ENCODE measurements at places on chromosomes 2 and 18.

DNA sequence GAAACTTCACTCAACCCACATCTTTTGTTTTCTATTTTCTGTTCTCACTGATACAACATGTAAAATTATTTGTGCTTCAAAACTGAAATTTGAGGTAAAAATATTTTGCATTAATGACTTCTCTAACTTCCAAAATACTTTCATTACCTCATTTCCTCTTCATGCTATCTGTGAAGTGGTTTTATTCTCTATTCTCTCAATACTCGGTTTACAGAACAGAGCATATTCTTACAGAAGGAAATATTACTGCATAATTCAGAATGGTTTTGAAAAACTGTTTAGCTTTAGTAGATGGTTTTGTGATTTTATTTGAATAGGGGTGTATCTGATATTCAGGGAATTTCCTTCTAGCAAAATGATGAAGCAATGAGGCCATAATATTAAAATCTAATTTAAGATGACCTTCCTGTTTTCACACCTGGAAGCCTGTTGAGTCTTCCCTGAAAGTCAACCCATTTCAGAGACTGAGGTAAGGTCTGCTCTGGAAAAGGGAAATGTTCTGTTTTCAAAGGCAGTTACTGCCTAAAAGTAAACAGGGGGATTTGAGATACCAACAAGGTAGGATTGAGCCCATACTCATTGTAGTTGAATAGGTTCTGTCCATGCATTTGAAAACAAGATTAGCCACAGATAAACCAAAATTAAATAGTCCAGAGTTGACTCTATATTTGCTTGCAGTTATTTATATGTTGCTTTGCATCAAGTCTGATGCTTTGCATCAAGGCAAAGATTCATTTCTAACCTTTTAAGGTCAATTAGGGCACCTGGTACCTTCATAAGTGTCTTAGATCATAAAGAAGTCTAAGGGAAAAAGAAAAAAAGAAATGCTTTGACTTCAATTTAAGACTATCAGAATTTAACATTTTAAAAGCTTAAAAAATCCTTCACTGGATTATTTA is 50.8 kb upstream of the PEX13 start:
- no peak for DNase-seq

- no peak for DNase-seq
Observed at GRCh38 chr18:30288662-30289414, 753.7 kb downstream of the DSC3 start.

DNA sequence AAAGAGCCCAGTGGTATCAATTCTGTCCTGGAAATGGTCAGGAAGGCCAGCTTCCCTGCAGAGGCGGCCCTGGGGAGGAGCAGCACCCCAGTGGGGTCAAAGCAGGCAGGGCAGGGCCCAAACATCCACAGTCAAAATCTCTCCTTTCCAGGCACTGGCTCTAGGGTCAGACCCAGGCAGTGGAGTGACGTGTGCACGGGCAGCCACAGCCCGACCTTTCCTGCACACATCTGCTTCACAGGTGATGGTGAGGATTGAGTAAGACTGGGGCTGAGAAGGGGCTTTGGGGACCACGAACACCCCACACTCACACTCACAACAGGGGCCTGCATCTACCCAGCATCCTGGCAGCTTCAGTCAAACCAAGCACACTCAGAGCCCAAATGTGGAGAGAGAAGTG is 97.8 kb upstream of the GLI2 start:
- DNase-seq: no peak

GRCh38 chr2:98560256-98560771 is 48.0 kb downstream of the COA5 start:
- DNase-seq: peak; percentile 83

DNA sequence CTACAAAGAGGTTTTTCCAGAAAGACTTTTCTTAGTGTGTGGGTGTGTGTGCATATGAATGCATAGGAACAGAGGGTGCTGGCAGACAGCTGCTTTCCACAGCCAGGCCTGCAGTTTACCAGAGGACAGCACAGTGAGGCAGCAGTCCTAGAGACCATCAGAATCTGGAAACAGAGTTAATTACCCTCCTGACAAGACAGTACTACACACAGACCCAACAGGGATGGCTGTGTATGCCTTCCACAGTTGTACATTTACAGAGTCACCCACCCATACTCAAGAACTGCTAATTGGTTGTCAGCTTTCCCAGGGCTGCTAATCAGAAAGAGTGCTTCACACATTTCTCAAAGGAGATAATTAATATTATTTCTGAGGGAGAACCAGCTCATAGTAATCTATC is 104.7 kb downstream of the FEZ2 start:
- DNase-seq: no peak

DNA sequence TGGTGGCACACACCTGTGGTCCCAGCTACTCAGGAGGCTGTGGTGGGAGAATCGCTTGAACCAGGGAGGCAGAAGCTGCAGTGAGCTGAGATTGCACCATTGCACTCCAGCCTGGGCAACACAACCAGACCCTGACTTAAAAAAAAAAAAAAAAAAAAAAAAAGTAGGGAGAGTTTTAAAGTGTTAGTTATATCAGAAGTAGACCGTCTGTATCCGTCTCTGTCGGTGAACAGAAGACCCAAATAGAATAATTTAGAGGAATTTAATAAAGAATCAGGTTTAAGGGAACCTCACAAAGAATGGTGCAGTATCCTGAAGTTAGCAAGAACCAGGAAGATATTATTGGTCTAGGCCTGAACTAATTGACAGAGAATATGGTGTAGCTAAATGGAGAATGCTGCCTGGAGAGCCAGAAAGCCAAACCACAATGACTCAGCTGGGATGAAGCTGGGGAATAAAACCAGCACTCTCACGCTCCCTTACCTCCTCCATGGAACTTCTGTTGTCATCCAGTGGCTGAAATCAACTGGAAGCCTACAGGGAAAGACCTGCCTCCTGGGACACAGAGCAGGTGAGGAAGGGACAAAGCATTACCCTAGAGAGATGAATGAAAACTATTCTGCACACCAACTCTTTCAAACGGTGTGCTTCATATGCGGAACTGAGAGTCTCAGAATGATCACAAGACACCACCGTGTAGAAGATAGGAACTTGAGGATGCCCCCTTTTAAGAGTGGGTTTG is 39.1 kb upstream of the PLEKHM3 start:
- DNase-seq: peak; percentile 78

GRCh38 chr18:23234619-23235018 is 99.3 kb downstream of the CABLES1 start:
- DNase-seq: no peak

- no peak for DNase-seq
Observed at GRCh38 chr2:218997731-218998130, 4.5 kb upstream of the CRYBA2 start.

DNA sequence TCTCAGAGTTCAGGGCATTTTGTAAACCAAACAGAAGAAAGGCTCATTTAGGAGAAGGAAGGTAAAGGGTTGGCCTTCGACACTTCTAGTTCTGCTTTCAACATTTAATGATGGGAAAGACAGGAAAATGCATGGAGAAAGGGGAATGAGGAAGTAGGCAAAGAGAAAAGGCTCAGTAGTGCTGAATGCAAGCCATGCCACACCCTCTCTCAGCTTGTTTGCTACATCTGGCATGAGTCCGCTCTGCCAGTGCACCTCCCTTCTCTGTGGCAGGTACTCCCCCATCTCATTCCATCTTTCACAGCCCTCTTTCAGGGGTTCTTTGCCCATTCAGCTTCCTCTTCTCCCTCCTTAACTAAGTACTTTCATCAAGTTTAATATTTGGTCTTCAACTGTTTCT is 120.9 kb upstream of the ITGB6 start:
- DNase-seq: no peak

GRCh38 chr2:6749962-6750361 is 115.7 kb downstream of the CMPK2 start:
- DNase-seq: no peak

GRCh38 chr2:157173740-157174184 is 83.7 kb upstream of the GALNT5 start:
- DNase-seq: peak; percentile 99

DNA sequence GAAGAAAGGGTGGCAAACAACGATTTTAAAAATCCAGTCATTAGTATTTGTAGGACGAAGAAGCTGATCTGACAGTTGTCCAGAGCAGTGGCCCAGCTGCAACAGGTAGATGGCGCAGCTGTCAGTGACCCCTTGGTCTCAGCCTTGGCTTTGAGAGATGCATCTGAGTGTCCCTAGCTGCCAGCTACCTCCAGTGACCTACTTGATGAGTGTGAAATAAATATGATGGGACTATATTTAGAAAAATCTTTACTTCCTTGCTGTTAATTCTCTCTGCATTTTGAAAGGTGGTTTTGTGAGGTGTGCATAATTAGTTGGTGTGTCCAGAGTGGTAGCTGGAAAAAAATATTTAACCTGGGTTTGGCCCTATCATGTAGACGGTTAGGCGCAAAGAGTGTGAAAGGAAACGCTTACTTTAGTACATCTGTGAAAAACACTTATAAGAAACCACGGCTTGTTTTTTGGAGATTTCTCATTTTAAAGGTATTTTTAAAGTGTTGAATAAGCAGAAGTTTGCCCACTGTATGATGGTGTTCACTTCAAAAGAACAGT is 963 bp downstream of the INPP1 start:
- no peak for DNase-seq

GRCh38 chr2:84970868-84971509 is at the start of gene KCMF1:
TSS of gene KCMF1 (plus strand) at chr2:84971161. CDS start at chr2:84971452, 291 bp downstream.
- no peak for DNase-seq

DNA sequence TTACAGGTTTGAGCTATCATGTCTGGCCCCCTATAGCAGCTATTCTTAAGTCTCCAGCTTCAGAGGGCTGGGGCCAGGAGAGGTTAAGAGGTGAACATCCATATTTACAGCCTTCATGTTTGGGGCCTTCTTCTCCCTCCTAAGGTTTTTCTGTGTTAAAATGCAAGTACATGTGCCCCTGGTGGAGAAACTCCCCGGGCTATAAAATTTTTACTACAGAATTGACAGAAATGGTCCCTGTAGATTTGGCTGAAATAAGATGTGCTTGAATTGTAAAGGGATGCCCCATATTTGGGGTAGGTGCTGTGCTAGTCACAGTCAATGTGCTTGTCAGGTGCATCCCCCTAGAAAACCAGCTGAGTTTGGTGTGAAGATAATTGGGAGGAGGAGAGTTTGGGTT is 263.3 kb upstream of the CXCR4 start:
- DNase-seq: no peak

DNA sequence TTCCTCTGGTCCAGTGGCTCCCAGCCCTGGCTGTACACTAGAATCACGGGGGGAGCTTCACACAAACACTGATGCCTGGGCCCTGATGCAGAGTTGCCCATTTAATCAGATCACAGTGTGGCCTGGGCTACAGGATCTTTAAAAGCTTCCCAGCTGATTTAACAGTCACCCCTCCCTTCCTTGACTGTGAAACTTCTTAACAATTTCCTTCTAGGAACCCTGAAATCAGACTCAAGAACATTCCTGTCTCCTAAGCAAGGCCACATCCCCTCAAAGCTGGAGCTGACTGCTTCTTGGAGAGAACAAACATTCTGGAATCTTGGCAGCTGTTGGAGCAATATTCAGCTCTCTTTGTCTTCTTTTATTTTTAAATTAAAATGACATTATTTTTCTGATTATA is 88.7 kb downstream of the ADD2 start:
- no peak for DNase-seq

DNA sequence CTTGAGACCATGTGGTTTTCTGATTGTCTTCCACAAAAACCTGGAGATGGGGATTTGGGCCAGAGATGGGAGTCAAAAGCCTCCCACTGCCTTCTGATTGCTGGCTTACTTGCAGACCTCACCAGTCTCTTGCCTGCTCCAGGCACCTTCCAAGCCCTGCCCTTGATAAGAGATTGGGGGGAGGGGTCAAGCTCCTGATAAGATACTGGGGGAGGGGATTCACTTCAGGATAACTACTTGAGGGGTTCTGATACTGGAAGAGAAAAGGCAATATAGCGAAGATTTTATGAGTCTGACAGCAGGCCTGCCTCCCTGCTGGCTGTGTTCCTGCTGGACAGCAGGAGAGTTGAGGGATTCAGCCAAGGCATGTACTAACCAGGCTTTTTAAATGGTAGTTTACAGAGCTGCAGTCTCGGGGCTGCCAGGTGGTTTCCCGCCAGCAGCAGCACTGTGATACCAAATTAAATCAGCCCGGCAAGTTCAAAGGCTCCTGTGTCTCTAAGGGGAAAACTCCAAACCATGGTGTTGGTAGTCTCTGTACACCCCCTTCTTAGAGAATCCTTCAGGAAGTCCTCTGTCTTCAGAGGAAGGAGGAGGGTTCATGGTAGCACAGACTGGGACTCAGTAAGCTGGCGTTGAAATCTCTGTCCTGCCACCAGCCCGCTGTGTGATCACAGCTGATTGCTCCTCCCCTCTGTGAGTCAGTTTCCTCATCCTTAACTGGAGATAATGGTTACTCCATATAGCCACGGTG is 58.3 kb downstream of the FBXO36 start:
- DNase-seq: no peak

GRCh38 chr18:59141294-59142068 is 1.8 kb downstream of the SEC11C start:
- no peak for DNase-seq

GRCh38 chr18:2588666-2589344 is 17.4 kb downstream of the NDC80 start:
- no peak for DNase-seq

DNA sequence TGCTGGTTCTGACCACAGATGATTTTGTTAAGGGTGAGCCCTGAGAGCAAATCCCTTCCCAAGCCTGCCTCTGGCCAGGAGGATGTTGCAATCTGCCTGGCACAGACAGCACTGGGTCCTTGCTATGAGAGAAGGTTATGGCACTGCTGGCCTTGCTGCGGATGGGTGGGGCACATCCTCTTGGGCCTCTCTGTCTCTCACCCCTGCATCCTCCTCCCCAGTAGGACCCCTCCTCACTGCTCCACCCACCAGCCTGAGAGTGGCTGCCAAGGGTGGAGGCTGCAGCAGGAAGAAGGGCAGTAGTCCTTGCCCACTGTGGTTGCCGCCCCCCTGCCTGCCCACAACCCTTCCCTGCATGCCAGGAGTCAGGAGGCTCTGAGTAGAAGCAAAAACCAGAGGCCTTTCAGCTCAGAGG is 180.9 kb downstream of the ZBTB7C start:
- DNase-seq: no peak

- no peak for DNase-seq
Observed at GRCh38 chr2:107132070-107132469, 246.1 kb upstream of the ST6GAL2 start.

DNA sequence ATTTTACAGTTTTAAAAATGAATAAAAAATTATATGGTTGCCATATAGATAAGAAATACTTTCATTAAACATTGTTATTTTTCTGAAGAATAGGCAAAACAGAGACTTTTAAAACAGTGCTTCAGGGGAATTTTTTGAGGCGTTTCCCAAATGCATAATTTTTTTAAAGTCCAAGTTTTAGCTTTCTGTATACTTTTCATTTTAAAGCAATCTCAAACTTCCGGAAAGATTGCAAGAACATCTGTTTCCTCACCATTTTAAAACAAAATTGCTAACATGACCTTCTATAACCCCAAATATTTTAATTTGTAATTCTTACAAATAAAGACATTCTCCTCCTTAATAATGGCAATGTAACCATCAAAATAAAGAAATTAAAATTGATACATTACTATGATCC is 15.1 kb upstream of the MBD2 start:
- DNase-seq: no peak

DNA sequence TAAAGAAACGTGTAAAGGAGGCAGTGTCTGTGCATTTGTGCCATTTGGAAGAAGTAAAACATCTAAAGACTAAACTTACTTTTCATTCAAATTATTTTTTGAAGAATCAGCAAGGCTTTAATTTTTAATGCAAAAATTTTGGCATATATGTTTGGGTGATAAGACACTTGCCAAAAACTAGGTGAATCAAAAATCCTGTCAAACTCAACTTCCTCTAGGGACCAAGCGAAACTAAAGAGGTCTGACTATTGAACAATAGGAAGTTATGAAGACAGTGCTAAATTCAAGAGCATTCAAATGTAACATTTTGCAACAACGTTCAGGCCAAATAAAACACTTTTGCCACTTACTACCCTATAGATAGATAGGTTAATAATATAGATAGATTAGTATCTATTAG is 306.1 kb downstream of the NOL4 start:
- no peak for DNase-seq
